Naive thymus-derived CD8-positive, alpha-beta T cell (primary cell): ENCODE measurements at places on chromosomes 12 and 14.

- DNase-seq = no peak
Observed at GRCh38 chr12:25395227-25395626, 144.5 kb upstream of the KRAS start.

DNA sequence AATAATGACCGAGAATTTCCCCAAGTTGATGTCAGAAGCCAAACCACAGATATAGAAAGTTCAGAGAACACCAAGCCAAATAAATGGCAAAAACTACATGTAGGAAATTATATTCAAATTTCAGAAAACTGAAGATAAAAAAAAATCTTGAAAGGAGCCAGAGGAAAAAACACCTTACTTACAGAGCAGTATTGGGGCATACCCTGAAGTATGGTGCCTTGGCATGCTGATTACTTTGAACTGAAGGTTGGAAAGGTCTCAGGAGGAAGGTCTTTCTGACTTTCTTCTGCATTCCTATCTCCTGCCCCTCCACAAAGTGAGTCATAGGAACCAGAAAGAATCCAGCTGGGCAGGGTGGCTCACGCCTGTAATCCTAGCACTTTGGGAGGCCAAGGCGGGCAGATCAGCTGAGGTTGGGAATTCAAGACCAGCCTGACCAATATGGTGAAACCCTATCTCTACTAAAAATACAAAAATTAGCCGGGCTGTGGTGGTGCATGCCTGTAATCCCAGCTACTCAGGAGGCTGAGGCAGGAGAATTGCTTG is 8.8 kb upstream of the FGF6 start:
- no peak for DNase-seq

DNA sequence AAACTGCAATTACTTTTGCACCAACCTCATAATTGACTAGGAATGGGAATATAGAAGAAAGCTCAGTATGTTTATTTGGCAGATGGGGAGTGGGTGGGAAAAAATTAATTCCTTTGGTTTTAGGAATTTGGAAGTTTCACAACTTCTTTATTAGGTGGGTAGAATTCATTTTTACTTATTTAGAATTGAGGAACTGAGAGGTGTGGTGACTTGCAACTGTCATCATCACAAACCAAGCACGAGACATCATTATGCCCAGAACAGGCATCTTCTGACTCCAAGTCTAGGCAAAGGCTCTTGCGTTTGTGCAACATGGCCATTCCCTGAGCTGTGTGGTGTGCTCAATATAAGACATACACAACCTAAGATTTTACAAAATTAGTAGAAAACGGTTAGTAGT is 380.0 kb downstream of the ATP23 start:
- DNase-seq = no peak

GRCh38 chr12:94208622-94208966 is 60.2 kb downstream of the PLXNC1 start:
- DNase-seq = no peak

DNA sequence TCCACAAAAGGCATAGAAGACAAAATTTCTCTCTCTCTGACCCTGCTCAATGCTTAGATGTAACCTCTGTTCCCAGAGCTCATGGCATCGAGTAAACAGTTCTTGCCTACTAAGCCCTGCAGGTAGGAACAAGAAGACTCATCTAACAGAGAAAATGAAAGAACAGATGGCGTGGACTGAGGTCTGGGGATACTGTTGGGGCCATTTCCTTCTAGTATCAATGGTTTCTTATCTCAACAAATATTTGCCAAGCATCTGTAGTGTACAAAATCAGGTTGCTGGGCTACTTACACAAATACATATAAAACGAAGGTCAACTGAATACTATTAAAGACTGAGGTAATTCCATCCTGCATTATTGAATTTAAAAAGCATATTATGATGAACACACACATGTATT is 93.3 kb downstream of the RIMBP2 start:
- DNase-seq = no peak
